ENCODE measurements at places on chromosomes 7 and 10.

DNA sequence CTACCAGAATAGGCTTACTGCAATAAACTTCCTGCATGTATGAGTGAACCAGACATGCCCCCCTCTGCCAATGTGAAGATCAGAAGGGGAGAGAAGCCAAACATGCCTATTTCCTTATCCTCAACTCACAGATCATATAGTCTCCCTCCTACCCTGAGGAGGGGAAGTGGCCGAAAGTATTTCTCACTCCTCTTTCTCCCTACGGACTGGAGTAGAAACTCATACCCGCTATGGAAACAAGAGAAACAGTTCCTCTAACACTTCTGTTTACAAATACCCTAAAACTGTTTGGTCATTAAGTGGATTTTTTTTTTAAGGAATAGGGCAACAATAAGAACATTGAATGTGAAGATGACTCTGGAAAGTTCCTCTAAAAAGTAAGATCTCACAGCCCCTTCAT, 31.4 kb downstream of the CCNJ start:
- DNase-seq: no peak

GRCh38 chr7:41134300-41135255, 568.3 kb downstream of the INHBA start:
- no peak for DNase-seq

DNA sequence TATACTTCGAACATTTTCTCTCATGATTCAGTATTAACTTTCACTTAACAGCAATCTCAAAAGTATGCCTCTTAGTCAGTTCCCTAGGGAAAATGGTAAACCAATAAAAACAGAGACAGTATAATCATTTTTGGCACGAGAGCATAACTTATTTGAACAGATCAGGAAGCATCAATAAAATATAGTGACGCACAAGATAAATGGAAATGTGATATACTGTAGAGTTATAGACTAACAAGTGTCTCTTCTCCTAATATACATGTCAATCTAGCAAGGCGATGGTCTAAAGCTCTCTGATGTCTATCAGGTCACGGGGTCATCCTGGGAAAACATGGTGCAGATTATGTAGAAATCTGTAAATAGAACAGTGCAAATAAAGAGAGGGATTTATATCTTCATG, 131.6 kb downstream of the HGF start:
- no peak for DNase-seq

DNA sequence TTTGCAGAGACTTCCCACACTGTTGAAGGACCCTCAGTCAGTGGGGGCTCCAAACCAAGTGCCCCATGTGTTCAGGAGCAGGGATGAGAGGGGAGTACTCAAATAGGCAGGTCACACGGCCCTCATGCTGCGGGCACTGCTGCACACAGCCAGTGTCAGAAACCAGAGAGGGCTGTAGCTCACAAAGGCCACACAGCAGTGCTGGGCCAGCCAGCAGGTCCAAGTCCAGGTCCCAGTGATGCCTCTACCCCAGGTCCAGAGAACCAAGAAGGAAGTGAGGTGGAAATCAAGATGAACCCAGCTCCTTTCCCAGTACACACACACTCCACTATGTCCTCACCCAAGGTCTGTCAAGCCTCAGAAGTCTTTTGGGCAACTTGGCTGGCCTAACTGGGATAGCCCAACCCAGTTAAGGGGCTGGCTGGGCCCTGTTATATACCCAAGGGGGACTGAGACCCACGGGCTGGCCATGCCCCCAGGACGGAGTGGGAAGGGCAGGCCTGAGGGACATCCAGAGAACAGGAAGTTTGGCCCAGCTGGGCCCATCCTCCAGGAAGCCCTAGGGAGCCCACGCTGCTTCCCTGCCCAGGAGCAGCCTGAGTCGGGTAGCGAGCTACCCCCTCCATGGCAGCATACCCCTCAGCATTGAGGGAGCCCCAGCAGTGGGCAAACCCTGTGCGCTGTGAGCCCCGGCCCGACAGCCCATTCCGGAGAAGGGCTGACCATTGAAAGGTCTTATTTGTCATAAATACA, 24.3 kb downstream of the GRID1 start:
- DNase-seq: no peak

DNA sequence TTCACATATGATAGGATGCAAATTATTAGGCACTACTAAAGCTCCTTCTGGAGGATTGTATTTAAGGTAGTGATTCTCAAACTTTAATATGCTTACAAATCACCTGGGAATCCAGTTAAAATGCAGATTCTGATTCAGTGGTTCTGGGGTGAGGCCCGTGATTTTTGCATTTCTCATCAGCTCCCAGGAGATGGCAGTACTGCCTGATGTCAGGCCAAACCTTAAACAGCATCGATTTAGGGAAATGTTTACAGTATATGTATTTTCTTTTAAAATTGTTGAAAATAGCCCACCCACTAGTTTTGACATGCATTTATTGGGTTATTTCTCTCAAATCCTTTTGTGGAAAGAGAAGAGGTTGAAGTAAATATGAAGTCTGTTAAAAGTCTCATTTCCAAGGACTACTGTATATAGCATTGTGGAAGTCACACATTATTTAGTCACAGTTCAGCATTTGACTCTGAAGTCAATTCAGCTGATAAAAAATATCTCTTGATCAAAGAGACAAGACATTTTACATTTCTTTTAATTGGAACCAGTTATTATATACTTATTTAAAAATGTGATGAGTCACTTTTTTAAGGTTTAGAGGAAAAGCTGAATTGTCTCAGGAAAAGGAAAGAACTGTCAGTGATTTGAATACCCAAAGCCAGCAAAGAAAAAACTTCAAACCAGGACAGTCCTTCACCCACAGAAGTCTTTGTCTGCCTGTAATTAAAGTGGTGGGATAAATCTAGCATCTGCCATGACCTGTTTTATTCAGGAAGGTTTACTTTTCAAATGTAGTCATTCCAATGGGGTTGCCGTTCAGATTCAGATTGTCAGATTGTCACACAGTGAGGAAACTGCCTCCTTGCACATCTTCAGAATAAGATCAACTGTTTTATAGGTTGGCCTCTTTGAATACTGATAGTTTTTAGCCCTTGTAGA, 21.1 kb upstream of the HBP1 start:
- no peak for DNase-seq

- DNase-seq: no peak
Measured at GRCh38 chr7:155362380-155363145, 64.9 kb downstream of the INSIG1 start.

- DNase-seq: no peak
Measured at GRCh38 chr10:23198940-23199767, 7.0 kb downstream of the PTF1A start.

DNA sequence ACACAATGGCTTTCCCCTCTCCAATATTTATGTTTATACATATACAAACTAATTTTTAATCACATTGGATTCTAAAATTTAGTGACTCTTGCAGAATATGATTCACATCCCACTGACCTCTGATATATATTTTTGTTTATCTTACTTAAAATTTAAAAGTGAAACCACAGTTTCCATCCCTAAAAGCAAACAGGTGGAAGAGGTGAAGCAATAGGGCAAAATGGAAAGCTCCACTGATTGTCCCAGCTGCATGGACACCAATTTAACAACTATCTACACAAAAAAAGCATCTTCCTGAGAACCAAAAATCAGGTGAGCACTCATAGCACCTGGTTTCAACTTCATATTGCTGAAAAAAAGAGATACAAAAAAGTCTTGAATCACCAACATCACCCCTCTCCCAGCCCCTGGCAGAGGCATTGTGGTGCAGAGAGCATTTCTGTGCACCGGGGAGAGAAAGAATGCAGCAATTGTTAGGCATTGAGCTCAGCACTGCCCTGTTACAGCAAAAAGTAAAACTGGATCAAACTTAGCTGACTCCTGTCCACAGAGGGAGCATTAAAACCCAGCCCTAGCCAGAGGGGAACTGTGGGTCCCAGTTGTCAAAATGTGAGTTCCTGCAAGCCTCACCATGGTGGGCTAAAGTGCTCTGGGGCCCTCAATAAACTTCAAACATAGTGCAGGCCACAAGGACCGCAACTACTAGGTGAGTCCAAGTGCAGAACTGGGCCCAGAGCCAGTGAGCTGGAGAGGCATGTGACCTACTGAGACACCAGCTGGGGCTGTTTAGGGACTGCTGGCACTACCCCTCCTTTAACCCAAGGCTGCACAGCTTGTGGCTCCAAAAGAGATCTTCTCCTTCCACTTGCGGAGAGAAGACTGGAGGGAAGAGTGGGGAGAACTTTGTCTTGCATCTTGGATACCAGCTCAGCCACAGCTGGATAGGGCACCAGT, 92.1 kb downstream of the SIRT1 start:
- no peak for DNase-seq

GRCh38 chr10:73991884-73992245, 6.1 kb upstream of the VCL start:
- DNase-seq: peak; percentile 28

GRCh38 chr7:41655426-41655825, 47.5 kb downstream of the INHBA start:
- DNase-seq: no peak

- DNase-seq: no peak
Measured at GRCh38 chr10:15809450-15809849, 50.9 kb downstream of the MINDY3 start.

DNA sequence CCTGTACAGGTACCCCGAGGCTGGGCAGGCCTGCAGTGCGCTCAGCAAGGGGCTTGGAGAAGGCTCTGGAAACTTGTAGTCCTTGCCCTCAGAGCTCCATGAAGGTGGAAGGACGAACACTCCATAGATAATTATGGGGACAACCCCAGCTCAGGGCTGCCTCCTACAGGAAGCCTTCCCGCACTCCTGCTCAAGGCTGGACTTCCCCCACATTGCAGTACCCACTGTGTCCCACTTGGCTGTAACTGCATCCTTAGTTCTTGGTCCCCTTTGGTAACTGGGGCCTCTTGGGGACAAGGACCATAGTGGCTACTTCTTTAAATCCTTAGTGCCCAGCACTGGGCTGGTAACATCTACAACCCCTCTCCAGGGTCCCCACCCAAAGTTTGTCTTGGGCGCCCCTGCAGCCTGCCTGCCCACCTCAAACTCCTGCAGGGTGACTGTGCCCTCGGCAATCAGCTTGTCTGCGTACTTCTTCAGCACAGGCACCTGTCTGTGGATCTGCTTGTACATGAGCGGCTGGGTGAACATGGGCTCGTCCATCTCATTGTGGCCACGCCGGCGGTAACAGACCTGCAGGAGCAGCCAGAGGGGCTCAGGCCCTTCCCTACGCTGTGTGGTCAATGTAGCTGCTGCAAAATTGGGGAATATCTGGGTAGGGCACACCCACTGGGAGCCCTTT, 17.1 kb downstream of the OGDHL start:
- DNase-seq: no peak

DNA sequence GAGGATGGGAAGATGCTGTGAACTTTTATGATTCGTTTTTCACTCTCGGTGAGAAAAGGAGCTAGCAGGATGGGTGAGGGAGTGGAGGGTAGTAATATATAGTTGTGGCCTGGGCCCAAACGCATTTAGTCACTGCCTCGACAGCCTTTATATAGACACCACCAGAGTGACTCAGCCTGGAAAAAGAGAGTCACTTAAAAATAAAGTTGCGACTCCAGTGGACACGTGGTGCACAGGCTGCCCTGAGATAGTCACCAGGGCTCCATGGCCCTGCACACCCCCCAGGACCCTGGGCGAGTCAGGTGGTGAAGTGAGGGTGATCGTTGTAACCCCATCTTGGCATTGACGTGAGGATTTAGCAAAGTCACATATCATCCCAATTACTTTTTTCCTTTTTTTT, 106.7 kb downstream of the CUX1 start:
- DNase-seq: no peak

DNA sequence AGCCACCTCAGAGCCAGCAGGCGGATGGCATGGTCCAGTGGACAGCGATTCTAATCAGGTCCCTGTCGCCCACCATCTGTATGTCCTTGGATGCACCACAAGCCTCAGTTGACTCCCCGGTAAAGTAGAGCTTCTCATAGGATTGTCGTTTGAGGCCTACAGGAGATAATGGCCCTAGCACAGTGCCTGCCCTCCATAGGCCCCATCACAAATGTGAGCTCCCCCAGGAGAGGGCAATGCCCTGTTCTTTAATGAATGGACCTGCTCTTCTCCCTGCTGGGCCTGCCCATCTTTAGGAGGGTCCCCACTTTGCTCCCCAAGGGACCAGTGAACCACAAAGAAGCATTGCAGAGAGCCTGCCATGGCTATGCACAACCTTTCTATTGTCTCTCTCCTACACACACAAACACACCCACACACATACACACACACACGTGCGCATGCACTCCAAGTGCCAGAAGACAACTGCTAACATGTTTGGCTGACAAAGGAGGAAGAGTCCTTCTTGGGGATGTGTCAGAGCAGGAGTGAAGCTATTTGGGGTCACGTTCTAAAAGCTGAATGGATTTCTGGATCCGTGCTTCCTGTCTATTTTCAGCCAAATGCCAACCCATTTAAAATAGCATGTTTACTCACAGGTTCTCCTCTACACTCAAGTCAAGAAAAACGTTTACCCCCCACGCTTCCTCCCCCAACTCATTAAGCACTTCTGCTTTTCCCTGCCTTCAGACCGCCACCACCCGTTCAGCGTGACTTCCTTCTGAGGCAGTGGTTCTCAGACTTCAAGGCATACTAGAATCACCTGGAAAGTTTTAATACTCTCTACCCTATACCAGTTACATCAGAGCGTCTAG, 196.1 kb downstream of the GRID1 start:
- DNase-seq: no peak

- DNase-seq: no peak
Measured at GRCh38 chr10:12658526-12658925, 309.2 kb downstream of the CAMK1D start.

DNA sequence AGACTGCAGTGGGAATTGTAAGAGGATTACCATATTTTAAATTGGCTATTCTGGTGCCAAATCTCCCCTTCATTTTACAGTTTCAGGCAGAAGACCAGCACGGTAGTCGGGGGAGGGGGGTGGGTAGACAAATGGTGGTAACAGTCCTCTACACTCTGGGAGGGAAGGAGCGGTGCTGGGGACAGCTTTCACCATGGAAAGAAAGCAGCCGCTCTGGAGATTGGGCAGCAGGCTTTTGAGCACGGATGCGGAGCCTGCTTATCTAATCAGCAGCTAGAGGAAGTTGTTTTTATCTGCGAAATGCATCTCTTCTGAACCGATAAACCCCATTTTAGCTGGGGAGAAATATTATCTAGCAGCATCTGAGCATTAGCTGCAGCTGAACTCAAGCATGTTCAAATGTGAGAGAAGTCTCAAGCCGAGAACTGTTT, 28.7 kb downstream of the IKZF1 start:
- DNase-seq: no peak

- no peak for DNase-seq
Measured at GRCh38 chr10:8063935-8064334, 9.4 kb downstream of the GATA3 start.

GRCh38 chr10:23439961-23440889, 1.4 kb downstream of the OTUD1 start:
- peak; percentile 7 for DNase-seq

DNA sequence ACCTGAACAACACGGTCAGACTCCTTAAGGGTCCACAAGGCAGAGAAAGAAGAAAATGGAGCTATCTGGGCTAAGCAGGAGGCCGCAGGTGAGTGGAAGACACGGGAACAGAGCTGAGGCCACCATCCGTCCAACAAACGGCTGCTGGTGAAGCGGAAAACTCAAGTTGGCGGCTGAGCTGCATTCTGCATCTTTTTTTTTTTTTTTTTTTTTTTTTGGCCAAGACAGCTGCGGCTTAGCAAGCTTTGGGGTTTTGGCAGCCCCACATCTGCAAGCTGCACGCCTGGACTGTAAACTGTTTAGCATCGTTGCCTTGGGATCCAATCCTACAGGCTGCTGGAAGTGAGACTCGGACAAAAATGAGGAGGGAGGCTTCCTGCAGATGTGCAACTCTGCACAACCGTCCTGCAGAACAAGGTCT, 37.4 kb downstream of the RGS10 start:
- DNase-seq: no peak

GRCh38 chr10:106296750-106297392, 867.6 kb downstream of the SORCS1 start:
- DNase-seq: no peak
